ENCODE measurements at places on chromosomes 1 and 21.
A peak's percentile ranks its signal among the peaks of the same experiment; 100 is the strongest.

- peak; percentile 76 for DNase-seq
Measured at GRCh38 chr21:38768471-38769063, 37.2 kb upstream of the ETS2 start.

DNA sequence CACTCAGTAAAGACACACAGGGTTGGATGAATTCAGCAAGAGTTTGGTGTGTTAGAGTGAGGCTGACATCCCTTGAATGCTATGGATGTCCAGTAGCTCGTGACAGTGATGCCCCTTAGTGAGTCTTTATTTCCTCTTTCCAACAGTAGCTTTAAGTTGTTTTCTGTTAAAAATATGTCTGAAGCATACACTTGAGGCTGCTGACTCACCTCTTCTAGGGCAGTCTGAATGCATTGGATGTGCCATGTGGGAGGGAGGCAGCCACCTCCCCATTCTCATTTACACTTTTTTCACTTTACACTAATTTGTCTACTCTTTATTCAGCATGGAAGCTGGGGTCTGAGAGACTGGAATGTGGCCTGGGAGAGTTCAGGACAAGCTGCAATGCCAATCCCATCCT lies 17.6 kb downstream of the NOS1AP start:
- no peak for DNase-seq

- DNase-seq = peak; percentile 25
Measured at GRCh38 chr1:110477041-110477440, 26.1 kb downstream of the PROK1 start.

DNA sequence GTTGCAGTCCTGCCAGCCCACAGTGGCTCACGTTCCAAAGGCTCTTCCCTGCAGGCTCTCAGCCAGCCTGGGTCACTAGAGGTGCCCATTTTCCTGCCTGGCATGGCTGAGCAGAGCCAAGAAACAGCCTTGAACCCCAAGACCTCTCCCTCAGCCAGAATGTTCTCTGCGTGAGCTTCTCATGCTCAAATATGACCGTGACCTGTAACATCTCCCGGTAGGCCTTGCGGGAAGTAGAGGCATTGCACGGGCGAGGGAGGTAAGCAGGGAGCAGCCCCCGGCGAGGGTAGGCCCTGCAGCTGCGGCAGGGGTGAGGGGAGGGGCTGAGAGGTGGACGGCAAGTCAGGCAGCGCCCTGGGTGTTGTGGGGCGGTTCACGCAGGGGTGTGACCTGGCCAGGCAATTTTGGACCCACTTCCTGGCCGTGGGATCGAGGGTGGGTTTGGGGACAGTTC lies 20.0 kb downstream of the RRP1 start:
- DNase-seq = no peak

GRCh38 chr1:5597171-5597850 lies 394.9 kb downstream of the NPHP4 start:
- DNase-seq = no peak

DNA sequence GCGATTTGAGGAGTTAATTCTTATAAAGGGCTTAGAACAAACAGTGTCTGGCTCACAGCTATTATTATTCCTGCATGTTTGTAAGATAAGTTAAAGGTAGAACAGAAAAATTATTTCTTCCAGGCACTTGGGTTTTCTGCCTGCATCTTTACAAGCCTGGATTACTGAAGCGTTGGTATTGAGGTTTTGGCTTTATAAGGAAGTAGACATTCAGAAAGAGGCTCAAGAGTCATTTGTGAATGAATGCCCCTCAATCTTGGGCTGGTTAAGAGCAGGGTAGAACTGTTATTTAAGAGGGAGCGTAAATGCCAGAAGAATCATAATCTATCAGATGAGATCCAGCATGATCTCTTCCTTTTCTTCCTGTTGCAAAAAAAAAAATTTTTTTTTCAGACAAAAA lies 77.3 kb upstream of the ARID1A start:
- DNase-seq = no peak

DNA sequence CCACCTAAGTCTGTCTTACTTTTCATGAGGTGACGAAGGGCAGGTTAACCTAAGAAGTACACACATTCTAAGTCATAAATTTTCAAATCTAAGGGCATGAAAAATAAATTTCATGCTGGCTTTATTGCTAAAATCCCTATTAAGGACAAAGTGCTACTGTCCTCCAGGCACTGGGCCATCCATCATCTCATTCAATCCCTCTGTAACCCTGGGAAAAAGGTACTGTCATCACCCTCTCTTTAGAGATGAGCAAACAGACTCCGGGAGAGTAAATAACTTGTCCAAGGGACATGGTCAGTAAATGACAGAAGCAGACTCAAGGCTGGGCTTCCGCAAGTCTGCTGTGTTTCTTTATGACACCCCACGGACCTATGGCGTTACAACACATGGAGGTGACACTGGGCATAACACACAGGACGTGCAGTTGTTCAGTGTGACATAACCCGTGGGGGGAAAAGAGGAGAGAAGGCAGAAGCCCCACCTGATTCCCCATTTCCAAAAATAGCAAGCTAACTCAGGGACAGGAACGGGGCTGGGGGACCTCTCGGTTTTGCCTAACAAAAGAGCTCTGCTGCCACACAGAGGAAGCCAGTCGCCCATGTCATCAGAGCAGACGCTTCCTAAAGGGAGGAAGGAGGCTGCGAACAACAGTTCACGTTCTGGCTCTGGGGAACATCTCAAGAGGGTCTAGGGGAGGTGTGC lies 12.5 kb upstream of the SRM start:
- no peak for DNase-seq

Data from activated CD4-positive, alpha-beta T cell treated with anti-CD3 and anti-CD28 coated beads, Interleukin-2, Interleukin-4, amounts not matched to agents 100 ng/mL and 50 ng/mL, durations not matched to agents 16 hours and 8 hours (primary cell).